ENCODE measurements at places on chromosomes 16 and 17.
A peak's percentile ranks its signal among the peaks of the same experiment; 100 is the strongest.

DNA sequence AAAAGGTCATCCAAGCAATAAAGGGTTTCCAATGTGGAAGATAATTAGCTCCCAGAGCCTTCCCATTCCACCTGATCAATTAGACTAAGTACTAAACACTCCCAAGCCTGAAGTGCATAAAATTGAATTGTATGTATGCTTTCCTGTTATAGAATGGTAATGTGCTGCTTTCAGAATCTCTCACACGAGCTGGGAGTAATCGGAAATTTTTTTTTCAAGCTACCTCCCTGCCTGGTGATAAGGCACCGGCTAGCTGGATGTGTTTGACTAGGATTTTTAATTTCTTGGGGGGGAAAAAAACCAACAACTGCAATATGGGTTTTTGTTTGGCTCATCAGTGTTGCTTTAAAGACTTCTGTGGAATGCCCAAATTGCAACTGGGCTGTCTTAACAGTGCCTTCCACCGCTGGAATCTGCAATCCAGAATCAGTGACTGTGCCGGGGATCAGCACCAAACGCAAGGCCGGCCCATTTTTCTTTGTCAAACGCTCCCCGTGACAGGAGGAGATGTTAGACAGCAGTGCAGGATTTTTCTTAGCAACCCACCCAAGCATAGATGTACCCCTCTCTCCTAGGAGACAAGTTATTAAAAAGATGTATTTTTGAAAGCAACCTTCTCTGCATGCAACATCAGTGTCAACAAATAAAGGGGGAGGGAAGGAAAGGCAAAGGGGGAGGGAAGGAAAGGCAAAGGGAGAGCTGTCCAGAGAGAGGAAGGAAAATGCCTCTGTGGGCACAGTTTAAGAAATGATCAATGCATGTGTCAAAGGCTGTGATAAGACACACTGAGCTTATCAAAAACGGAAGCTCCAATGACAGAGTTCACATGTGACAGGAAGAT is 387.2 kb downstream of the NPIPA8 start:
- no peak for DNase-seq

GRCh38 chr16:49455181-49455990 is 81.8 kb downstream of the C16orf78 start:
- DNase-seq, result no peak

GRCh38 chr17:78374189-78374588 is 4.3 kb upstream of the PGS1 start:
- DNase-seq, result no peak

DNA sequence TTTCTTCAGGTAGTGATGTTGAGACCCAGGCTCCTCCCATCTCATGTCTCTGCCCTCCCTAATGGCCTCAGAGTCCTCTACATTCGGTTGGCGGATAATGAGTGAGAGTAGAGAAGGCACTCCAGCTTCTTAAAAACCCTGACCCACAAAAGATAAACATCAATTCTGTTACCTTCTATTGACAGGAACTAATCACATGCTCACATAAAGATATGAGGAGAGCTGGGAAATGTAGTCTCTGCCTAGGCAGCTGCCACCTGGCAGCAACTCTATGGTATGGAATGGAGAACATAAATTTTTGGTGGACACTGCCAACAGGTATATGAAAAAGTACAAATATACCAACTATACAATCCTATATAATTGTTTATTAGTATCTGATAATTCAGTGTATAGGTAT is 110.7 kb upstream of the HLF start:
- no peak for DNase-seq

DNA sequence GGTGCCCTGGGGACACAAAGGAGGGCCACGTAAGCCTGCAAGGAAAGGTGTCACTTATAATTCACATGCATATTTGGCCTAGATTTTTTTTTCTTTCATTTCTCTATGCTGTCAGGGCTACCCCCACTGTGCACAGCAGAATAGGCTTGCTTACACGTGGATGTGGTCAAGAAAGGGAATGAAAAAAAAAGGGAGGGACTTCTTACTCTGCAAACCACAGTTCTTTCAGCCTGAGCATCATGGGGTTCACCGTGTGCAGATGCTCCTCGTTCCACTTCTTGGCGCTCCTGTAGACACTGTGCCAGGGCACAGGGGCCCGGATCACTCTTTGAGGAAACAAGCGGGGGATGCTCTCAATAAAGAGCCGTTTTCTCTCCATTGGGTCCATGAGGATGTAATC is 16.6 kb downstream of the DNAH3 start:
- no peak for DNase-seq

- peak; percentile 82 for DNase-seq
Observed at GRCh38 chr17:28318759-28319597, at the start of gene TMEM97. TSS of gene TMEM97 (plus strand) at chr17:28319200. CDS start at chr17:28319240, 40 bp downstream.

GRCh38 chr16:74575807-74576643 is 30.9 kb downstream of the GLG1 start:
- no peak for DNase-seq

DNA sequence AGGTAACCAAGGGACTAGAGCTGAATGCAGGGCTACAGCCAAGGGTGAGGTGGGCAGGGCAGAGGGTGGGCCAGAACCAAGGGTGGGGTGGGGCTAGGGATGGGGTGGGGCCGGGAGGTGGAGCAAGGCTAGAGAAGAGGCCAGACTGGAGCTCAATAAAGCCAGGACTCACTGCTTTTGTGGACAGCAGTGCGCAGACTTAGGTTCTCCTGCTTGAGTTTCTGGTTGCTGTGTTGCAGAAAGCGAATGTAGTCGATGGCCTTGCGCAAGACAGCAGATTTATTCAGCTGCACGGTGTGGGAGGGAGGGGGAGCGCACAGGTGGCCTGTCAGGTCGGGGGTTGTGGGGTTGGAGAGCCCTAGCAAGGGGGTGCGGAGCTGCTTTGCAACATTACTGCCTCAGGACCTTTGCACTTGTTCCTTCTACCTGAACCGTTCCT is 18.7 kb downstream of the SREBF1 start:
- DNase-seq, result no peak

DNA sequence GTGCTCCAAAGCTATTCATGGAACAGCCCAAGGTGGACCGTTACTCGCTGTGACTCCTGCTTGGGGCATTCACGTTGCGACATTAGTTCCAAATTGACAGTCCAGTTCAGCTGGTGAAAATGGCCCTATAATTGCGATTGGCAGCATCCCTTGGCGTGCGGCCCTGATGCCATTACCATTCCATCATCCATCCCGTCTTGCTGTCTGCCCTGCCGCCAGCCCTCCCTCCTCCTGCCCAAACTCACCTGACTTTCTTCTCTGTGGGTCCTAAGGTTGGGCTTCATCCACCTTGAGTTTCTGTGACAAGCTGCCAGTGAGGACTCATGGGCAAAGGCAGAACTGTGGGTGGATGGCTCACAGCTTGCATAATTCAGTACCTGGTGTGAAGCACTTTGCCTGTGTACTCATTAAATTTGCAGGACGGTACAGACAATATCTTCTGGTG is 104.6 kb downstream of the RPTOR start:
- no peak for DNase-seq

DNA sequence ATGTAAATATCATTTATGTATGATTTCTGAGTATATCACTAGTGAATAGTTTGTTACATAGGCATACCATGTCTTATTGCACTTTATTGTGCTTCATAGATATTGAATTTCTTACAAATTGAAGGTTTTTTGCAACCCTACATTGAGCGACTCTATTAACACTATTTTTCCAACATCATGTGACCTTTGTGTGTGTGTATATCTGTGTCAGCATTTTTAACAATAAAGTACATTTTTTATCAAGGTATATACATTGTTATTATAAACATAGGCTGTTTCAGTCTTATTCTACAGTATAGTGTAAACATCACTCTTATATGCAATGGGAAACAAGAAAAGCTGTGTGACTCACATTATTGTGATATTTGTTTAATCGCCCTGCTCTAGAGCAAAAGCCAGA is 1944.9 kb downstream of the TP53TG3F start:
- no peak for DNase-seq

GRCh38 chr17:31294231-31294630 is 2.8 kb downstream of the OMG start:
- DNase-seq, result no peak

DNA sequence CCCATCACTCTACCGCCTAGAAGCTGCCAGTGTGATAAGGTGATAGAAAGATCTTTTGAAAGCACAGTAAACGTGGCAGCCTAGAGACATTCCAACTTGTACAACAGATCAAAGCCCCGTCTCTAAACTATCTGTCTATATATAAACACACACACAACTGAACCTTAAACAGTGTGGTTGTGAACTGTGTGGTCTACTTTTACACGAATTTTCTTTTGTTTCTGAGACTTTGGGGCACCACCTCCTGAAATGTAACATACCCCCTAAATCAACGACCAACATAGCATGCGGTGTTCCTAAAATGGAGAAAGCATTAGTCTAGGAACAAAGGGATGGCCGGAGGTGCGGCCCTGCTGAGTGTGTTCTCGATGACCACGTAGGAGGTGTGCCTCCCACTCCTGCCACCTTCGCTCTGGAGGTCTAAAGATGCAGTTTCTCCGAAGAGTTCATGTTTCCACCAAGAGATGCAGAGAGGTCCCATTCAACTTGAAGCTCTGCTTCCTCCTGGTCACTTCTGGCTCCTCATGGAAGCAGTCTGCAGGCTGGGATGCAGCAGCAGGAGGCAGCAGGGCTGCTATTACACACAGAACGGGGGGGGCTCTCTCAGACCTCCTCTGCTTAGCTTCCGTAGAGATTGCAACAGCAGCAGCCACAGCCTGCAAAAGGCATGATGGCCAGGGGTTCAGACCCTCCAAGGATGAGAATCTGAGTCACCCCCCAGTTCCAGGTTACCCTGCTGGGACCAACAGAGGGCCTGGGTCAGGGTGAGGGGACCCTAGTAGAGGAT is 22.6 kb upstream of the USP10 start:
- DNase-seq, result no peak

- no peak for DNase-seq
Observed at GRCh38 chr16:81758376-81758775, 20.7 kb upstream of the PLCG2 start.

- DNase-seq, result no peak
Observed at GRCh38 chr17:74008196-74008595, 195.3 kb upstream of the RPL38 start.

GRCh38 chr17:4480929-4481898 is 17.5 kb upstream of the SPNS2 start:
- DNase-seq, result no peak

DNA sequence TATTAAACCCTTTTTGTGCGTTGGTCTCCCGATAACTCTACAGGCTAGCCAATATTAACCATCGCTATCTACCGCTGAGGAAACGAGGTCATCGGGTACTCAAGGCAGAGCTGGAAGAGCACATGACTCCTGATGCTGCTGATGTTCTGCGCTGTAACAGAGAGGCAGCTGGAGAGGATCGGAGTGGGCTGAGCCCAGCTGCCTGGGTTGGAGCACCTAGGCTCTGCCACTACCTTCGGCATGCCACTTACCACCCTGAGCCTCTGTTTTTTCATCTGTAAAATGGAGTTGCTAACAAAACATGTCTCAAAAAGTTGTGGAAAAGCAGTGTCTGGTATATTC is 432 bp upstream of the SLC46A1 start:
- DNase-seq, result no peak

DNA sequence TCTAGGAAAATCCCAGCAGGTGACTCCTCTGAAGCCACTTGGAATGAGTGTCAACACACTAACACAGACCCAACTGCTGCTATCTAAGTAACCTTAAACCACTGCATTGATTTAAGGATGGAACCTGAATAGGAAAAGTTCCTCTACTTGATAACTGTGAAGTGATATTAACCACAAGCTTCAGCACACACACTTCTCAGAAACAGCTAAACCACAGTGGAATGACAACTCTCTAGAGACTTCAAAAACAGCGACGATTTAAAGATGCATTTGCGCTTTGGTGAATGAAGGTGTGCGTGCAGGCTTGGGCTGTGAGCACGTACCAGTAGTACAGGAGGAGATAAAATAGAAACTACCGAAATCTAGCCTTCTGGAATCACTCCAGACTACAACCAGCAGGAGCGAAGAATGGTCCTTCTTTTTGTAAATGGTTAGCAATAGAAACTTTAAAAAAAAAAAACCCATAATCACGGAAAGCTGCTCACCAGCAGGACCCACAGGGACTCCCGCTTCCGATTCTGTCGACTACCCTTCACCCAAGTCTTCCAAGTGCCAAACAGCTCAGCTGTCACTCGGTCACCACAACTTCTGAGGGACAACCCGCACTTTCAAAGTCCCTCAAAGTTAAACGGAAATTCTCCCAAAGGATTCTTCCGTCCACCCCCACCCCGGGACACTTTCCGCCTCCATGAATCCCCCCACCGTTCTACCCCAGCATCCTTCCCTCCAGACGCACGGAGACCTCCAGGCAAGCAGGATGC is 137.7 kb upstream of the CORO6 start:
- no peak for DNase-seq

DNA sequence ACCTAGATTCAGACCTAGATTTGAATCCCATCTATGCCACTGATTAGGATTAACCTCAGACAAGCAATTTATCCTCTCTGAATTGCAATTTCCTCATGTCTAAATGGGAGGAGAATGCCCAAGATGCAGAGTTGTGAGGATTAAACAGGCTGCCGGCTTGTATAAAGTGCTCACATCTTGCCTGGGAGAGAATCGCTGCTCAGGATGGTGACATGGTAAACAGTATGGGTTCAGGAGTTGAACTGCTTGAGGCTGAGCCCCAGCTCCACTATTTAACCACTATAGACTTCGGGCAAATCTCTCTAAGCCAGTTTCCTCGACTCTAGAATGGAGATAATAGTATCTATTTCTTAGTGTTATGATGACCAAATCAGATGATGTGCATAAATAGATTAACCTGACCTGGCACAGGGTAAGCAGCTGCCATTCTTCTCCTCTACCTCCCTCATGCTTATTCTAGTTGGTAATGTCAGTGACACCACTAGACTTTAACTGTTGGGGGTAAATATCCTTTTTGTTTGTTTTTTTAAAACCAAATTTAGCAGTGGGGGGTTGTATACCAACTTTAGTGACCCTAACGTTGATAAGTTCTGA is 732 bp upstream of the RPL27 start:
- DNase-seq, result no peak

GRCh38 chr16:29686740-29687332 is 7.9 kb downstream of the QPRT start:
- DNase-seq, result no peak

DNA sequence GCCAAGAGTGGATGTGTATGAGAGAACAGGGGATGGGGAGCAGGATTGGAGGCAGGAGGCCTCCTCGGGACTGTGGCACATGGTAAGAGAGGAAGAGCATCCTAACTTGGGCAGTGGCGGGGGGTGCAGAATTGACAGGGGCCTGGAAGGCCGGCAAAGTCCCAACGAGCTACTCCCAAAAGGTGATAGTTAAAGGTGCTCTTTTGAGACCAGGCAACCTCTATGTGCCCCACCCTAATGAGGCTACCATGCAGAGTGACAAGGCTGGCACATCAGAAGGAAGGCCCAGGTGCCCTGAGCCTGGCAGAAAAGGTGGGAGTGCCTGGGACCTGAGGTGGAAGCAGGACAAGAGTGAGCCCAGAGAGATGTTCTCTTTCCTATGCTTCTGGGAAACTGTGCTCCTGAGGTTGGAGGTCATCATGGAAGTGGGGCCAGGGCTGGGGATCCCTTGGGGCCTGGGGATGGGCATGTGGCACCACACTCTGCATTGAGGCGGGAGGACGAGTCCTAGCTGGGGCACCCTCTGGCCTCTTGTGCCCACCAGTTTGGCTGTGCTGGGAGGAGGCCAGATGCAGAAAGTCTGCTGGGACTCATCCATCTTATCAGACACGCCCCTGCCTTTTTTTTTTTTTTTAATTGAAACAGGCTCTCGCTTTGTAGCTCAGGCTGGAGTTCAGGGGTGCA is 5.9 kb downstream of the RAB11FIP4 start:
- DNase-seq, result no peak
